NCI-H1092 treated with DMSO at 0.1 percent for 48 hours (cell line): ENCODE measurements at places on chromosomes 5 and 9.

DNA sequence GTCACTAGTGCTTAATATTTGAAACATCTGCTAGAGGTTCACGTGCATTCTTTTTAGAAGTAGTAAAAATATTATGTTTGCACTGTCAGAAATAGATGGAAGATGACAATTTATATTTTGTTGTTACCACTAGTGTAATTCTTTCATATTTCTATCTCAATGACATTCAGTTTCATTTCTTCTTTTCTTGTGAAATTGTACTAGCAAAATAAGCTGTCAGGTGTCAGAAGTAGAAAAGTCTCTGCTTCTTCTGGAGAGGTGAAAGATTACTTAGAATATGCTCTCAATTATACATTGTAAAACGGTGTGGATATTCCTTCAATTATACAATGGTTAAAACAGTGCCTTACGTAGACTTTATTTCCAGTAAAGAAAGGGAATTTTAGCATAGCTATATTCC, 395.4 kb downstream of the CSNK1G3 start:
- no peak for DNase-seq

DNA sequence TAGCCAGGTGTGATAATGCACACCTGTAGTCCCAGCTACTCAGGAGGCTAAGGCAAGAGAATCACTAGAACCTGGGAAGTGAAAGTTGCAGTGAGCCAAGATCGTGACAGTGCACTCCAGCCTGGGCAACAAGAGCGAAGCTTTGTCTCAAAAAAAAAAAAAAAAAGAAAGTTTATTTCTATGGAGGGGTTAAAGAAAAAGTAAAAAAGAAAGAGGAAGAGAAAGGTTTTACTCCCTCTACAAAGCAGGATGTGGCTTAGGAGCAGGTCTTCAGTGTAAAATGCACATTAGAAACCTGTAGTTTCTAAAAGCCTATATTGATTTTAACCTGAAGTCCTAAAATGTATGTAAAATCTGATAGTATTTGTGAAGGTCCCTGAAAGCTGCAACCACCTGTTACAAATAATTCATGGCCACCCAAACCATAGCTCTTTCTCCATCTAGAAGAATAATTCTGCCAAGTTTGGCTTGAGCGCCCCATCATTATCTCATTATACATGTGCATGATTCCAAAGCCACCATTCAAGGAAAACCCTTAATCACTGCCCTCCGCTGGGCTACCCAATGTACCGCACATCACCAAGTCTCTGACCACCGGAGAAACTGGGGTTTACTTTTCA, 3.4 kb downstream of the FNBP1 start:
- DNase-seq, result no peak

- DNase-seq, result no peak
Observed at GRCh38 chr5:146032911-146033310, 72.5 kb downstream of the PLAC8L1 start.

DNA sequence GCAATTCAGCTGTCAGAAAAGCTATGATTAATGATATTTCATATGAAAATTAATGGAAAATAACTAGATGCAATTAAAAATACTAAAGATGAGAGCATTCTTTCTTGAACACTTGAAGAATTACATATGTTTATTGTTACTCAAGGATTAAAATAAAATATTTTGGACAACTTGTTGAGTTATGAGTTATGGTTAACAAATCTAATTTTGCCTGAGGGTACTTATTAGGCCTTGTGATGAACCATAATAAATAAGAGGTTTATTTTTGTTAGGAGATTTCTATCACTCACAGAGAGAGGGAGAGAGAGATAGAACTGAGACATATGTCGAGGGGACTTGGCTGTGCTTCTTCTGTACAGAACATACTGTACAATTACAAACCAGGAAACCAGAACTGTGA, 183.7 kb downstream of the ISL1 start:
- no peak for DNase-seq

- no peak for DNase-seq
Observed at GRCh38 chr5:14213813-14214585, 70.9 kb downstream of the TRIO start.
